ENCODE measurements at places on chromosomes 1 and 21.

- H3K4me3 ChIP-seq, result no peak overlapping the region
- no peak overlapping the region for H3K27ac ChIP-seq
- no peaks in the 10 kb centered on the region for H3K4me1 ChIP-seq
- DNase-seq, result no peak
- peaks cover 62% of the 10 kb centered on the region for H3K27me3 ChIP-seq
These were observed 51.3 kb downstream of the KCND3 start for GRCh38 chr1:111938123-111938522.

GRCh38 chr1:15937706-15938168 is 38.2 kb downstream of the ZBTB17 start:
- 0 out of 2 replicates have a peak, but pooled peaks cover 12% of the 10 kb centered on the region for H3K4me1 ChIP-seq
- H3K36me3 ChIP-seq, result peaks cover 31% of the 10 kb centered on the region
- H3K27ac ChIP-seq, result no peak overlapping the region
- peak; percentile 18 for DNase-seq
- no peaks in the 10 kb centered on the region for H3K27me3 ChIP-seq
- no peak overlapping the region for H3K4me3 ChIP-seq

- peaks cover 19% of the 10 kb centered on the region for H3K36me3 ChIP-seq
- no peaks in the 10 kb centered on the region for H3K27me3 ChIP-seq
- H3K4me3 ChIP-seq, result no peak overlapping the region
- no peaks in the 10 kb centered on the region for H3K4me1 ChIP-seq
- no peak for DNase-seq
These were observed 26.1 kb downstream of the TOR3A start for GRCh38 chr1:179107706-179108629.

DNA sequence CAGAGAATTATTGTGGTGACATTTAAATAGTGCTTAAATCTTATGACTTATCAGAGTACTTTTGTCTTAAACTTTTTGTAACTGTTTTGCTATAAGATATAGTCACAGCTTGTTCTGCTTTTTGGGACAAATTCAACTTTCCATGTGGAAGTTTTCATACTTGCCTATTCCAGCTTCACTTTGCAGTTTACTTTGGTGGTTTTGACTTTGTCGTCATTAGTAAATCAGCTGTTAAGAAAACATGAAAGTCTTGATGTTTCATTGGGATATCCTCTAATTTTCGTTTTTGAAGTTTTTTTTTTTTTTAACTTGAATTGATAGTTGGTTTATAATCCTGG is 31.3 kb downstream of the SDCCAG8 start:
- peaks cover 33% of the 10 kb centered on the region for H3K36me3 ChIP-seq
- H3K4me3 ChIP-seq, result 0 out of 2 replicates have a peak overlapping the region, but pooled peaks have one; percentile 0
- peaks cover 29% of the 10 kb centered on the region for H3K4me1 ChIP-seq
- DNase-seq, result no peak
- no peaks in the 10 kb centered on the region for H3K27me3 ChIP-seq
- peak overlapping the region; percentile 67 for H3K27ac ChIP-seq

DNA sequence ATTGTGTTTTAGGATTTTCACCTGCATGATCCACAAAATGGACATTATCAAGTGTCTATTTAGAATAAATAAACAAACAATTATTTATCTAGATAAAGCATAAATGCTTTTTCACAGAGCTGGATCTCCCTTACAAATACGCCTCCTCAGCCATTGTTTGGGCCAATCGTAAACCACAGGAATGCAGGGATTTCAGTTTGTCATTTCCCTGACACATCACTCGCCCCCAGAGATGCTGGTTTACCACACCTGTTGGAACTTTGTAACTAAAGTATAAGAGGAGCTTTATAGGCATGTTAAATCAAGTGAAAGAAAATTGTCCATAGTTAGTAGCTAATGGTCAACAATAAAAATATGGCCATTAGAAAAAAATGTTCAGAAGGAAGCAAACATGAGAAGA is 40.3 kb downstream of the GPR88 start:
- no peak overlapping the region for H3K27ac ChIP-seq
- DNase-seq, result peak; percentile 75
- H3K4me3 ChIP-seq, result no peak overlapping the region
- H3K4me1 ChIP-seq, result peaks cover 9% of the 10 kb centered on the region
- no peaks in the 10 kb centered on the region for H3K36me3 ChIP-seq
- no peaks in the 10 kb centered on the region for H3K27me3 ChIP-seq
